ENCODE measurements at places on chromosomes 13 and 19.
A peak's percentile ranks its signal among the peaks of the same experiment; 100 is the strongest.

GRCh38 chr13:65613004-65613403 lies 1617.1 kb downstream of the PCDH9 start:
- no peak for DNase-seq

GRCh38 chr13:80058626-80059025 lies 282.3 kb downstream of the SPRY2 start:
- no peak for DNase-seq

DNA sequence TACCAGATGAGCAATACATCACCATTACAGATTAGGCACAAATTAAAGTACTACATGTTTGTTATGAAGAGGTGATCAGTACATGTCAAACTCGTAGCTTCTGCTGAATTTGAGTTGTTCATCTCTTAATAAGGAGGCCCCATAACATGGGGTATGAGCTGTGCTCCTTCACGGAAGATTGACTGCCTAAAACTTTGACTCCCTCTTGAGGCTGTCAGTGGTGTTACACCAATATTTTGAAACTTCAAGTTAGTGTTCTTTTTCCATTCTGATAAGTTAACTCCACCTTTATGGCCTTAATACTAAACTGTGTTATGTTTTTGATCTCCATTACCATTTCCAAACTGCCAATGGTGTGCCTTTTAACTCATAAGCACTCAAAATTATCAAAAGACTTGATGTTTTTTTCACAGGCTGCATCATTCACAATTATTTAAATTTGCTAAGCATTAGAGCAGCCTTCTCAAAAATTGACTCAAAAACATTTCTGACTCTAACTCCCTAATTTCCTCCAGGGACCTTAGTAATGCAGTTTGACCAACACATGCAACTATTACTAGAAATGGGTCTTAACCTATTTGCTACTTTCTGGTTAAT lies 1591.5 kb downstream of the PCDH9 start:
- peak; percentile 4 for DNase-seq

DNA sequence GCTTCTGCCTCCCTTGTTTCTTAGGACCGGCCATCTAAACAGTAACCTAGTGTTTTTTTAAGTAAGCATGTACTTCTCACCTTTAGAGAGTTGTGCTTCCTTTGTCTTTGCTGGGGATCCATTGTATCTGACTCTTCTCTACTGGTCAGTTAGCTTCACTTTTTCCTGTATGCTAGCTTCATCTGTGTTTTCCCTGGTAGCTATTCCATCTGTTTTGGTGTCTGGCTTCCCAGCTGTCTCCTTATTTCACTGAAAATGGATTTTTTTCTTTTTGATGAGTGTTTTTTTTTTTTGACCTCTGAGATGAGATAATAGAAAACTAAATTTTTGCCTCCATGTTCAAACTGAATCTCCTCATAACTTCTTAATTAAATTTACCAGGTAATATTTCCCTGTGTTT lies 637.0 kb upstream of the SLC10A2 start:
- DNase-seq, result no peak

DNA sequence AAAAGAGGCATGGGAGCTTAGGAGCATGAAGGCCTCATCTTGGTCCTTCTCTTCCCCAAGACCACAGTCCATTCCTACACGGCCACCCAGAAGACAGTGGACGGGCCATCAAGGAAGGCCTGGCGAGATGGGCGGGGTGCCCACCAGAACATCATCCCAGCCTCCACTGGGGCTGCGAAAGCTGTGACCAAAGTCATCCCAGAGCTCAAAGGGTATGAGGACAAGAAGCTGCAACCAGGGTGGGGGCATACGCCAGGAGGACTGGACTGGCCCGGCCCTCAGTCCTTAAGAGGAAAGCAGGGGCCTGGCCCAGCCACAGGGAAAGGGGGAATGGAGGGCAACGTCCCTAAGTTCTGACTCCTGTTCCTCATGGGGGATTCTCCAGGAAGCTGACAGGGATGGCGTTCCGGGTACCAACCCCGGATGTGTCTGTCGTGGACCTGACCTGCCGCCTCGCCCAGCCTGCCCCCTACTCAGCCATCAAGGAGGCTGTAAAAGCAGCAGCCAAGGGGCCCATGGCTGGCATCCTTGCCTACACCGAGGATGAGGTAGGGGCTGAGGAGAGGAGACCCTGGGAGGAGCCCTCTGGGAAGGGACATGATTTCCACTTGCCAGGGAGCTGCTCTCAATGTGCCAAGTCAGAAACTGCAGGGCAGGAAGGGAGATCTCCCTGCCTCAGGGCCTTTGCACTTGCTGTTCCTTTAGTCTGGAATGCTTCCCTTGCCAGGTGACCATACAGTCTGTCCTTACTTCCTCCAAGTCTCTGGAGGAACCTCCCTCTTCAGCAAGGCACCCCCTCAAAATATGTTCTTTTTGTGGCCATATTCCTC lies 1.9 kb upstream of the TMEM147 start:
- no peak for DNase-seq

GRCh38 chr13:24119626-24120508 lies 40.7 kb upstream of the SPATA13 start:
- no peak for DNase-seq

GRCh38 chr13:101065329-101065728 lies 351.0 kb downstream of the NALCN start:
- no peak for DNase-seq

- no peak for DNase-seq
These were observed 299.3 kb downstream of the NDFIP2 start for GRCh38 chr13:79780240-79780639.

DNA sequence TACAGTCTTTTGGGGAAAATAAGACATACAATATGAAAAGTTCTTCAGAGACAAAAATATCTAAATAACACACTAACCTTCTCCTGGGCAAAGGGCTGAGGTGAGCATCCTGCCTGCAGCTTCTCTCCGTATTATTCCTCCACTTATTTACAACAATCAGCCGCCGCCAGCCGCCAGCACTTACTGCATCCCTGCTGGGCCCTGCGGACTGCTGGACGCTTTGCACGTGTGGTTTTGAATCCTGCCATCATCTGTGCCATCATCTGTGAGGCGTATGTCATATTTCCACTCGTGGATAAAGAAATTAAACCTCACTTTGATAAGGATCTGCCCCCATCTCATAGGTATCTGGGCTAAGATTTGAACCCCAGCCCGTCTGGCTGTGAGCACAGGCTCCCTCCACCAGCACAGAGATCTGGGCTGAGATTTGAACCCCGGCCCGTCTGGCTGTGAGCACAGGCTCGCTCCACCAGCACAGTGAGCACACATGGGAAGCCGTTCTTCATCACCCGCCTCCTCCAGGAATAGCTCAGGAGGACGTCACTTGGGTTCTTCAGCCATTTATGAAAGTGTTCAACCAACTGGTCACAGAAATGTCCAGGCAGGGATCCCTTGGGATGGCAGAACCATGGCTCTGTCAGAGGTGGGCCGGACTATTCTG lies 35.2 kb upstream of the TUBGCP3 start:
- DNase-seq, result no peak

DNA sequence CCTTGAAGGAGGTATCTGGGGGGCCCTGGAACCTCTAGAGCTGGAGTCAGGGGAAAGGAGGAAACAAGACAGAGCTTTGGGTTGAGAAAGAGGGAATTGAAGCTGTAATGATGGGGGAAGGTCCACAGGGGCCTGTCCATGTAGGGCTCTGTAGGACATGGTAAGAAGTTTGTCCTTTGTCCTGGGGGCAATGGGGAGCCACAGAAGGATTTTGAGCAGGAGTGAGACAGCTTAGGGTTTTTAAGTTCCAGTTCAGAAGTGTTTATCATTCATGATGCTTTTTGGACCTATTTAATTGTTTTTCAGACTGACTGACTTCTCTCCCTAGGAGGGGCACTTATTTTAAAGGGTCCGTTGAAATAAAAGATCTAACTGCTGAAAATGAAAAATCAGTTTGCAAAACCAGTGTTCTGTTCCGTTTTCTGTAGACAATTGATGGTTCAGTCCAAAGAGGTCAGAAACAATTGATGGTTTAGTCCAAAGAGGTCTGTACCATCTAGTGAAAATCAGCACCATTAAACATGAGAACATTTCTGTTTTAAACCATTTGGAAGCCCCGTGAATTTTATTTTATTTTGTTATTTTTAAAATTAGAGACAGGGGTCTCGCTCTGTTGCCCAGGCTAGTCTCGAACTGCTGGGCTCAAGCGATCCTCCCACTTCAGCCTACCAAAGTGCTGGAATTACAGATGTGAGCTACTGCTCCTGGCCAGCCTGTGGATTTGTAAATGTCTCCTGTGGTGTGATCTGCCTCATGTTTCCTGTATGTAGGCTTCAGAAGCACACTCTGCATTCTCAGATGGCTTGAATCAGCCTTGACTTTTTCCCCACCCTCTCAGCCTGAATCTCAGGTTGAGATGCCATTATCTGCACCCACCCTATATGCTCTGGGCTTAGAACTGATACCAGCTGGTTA lies 8.4 kb downstream of the PLD3 start:
- no peak for DNase-seq

GRCh38 chr19:46134527-46134926 lies 10.0 kb upstream of the IGFL3 start:
- DNase-seq, result no peak

- DNase-seq, result no peak
These were observed 6.4 kb downstream of the DAPK3 start for GRCh38 chr19:3964256-3965194.

DNA sequence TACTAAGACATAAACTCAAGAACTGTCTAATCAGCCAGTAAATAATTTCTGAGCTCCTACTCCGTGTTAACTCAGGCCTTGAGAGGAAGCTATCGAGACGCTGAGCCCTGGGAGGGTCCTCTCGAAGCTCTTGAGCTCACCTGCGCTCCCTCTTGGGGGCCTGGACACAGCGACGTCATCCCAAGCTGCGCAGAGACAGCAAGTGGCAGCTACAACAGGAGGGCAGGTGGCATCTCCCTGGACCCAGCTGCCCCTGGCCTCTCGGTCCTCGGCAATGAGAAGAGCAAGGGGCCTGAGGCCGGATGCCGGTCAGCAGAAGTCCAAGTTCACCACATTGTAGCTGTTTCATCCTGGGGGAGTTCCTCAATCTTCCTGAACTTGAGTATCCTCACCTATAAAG lies 30.5 kb upstream of the TUBGCP3 start:
- DNase-seq, result no peak

DNA sequence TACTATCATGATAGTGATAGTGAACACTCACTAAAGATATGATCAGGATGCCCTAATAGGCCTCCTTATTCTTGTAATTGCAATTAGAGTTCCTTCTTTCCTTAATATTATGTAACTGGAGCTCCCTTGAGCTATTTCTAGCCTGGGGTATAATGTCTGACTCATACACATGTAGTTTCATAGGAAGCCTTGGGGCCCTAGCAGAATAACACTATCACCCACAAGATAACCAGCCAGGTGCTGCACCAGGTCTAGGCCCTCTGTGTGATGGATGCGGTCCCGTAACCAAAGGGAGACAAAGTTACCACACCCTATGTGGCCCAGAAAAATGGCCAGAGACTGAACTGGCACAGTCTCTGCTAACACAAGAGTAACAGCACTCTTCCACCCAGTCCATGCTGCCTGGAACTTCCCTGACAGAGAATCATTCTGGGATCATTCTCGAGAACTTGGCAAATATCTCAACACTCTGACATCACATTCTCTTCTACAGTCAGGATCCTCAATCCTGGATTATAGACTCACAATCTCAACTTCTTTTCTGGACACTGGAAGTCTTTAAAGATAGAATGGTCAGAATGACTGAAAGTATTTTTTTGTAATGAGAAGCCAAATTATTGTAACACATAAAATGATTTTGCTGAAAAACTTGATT lies 32.6 kb upstream of the IGFL4 start:
- DNase-seq, result no peak

GRCh38 chr13:94112227-94112626 lies 367.3 kb downstream of the DCT start:
- DNase-seq, result peak; percentile 63

- no peak for DNase-seq
These were observed 168.0 kb downstream of the FOXO1 start for GRCh38 chr13:40498461-40498860.

DNA sequence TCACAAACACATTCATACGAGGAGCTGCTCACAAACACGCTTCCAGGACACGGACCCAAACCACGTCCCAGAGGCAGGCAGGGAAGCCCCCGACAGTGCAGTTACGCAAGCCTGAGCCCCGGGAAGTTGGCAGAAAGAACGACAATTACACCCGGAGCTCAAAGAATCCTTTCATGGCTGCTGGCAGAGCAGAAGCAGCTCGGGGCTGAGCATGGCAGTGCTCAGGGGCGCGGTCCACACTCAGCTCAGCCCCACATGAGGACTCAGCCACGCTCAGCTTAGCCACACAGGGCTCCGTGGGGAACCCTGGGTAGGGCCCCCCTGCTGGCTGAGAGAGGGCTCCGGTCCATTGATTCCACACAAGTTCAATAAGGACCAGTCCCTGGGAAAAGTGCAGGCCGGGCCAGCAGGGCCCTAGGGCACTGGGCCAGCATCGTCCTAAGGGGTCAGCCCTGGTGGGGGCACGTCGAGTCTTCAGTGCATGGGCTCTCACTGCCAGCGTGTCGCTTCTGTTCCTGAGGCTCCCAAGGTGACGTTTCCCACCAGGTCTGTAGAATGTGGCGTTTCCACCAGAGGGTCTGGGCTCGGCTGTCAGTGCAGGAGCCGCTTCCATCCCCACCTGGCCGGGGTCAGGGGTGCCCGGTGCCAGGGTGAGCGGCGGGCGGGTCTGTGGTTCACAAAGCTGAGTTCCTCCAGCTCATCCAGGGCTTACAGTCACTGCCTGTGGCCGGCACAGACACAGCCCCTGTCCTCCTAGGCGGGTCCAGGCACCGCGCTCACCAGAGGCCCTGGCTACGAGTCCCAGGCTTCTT lies 23.1 kb downstream of the GAS6 start:
- no peak for DNase-seq

GRCh38 chr13:110108348-110109139 lies 198.4 kb downstream of the COL4A1 start:
- DNase-seq, result no peak

- peak; percentile 24 for DNase-seq
These were observed 9.5 kb upstream of the LILRB4 start for GRCh38 chr19:54653181-54653809.

DNA sequence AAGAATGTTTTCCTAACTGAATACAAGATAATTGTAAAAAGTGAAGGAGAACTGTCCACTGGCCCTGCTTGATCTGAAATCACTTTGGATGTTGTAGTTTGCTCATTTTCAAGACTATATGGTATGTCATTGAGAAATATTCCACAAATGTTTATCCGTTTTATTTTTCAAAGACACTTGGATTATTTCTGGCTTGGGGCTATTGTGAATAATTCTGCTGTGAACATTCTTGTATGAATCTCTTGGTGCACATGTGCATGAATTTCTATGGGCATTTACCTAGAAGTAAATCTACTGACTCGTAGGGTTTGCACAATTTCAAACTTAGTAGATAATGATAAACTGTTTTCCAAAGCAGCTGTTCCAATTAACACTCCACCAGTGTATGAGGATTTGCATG lies 8.6 kb downstream of the RXFP2 start:
- no peak for DNase-seq
